ENCODE measurements at places on chromosomes 7 and 10.

DNA sequence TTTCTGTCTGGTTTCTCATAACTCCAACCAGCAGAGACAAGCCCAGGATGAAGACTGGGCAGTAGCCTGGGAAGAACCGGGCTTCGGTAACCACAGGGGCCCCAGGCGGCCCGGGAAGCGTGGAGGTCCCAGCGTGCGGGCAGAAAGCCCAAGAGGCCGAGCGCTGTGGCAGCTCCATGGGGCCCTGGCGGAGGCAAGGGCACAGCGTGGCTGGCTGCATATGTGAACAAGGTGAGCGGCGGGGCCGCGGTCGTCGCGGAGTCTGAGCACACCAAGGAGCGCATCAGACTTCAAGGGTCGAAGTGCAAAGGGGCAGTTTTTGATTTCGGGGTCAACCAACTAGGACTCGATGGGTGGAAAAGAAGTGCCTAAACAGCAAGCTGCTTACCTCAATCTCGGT lies 45.9 kb downstream of the AKR1D1 start:
- no peak for DNase-seq

DNA sequence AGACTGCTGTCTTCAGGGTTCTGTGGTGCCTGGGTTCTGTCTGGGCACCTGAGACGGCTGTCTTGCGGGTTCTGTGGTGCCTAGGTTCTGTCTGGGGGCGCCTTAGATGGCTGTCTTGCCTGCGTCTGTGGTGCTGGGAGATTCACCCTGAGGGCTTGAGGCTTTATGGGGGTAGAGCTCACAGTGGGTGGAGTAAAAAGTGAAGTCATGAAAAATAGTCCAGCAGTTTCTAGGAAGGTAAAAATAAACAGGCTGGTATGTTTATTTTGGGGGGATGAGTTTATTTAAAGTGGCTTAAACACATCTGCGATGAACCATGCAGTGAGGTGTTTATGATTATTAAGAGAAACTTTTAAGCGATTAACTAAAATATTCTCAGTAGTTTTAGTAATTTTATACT lies 64.2 kb downstream of the NKX6-2 start:
- DNase-seq = no peak

DNA sequence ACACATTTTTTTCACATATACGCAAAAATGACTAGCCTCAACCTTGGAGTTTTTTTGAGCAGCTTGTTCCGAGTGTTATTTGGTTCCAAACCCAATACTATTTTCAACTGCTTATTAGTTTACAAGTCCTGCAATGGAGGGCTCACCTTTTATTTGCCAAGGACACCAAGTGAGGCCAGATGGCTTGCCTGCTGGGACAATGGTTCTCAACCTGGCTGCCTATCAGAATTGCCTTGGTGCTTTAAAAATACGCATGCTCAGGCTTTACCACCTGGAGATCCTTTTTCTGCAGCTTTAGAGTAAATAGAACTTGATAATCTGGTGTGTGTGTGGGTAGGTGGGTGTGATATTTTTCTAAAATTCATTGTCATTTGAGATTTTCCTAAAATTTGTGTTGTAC lies 276.8 kb downstream of the MTERF1 start:
- DNase-seq = no peak

- no peak for DNase-seq
These were observed 376.0 kb downstream of the GALNT17 start for GRCh38 chr7:71507680-71508602.

- DNase-seq = no peak
These were observed 102.7 kb downstream of the PTPRN2 start for GRCh38 chr7:158484801-158485531.

DNA sequence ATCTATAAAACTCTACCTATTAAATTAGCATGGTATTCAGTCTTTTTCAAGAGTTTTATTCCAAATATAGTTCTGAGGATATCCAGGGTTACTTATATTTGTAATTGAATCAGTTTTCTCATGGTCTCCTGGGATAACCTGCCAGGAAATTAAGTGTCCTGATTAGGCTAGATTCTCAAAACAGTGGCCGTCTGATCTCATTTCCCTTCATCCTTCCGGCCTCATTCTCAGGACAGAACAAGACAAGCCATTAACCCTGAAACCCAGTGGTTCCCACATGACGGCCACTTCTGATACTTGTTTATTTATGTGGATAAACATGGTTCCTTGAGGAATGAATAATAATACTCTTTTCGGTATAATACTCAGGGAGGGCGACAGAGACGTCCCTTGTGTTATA lies 417.6 kb upstream of the POT1 start:
- DNase-seq = no peak

DNA sequence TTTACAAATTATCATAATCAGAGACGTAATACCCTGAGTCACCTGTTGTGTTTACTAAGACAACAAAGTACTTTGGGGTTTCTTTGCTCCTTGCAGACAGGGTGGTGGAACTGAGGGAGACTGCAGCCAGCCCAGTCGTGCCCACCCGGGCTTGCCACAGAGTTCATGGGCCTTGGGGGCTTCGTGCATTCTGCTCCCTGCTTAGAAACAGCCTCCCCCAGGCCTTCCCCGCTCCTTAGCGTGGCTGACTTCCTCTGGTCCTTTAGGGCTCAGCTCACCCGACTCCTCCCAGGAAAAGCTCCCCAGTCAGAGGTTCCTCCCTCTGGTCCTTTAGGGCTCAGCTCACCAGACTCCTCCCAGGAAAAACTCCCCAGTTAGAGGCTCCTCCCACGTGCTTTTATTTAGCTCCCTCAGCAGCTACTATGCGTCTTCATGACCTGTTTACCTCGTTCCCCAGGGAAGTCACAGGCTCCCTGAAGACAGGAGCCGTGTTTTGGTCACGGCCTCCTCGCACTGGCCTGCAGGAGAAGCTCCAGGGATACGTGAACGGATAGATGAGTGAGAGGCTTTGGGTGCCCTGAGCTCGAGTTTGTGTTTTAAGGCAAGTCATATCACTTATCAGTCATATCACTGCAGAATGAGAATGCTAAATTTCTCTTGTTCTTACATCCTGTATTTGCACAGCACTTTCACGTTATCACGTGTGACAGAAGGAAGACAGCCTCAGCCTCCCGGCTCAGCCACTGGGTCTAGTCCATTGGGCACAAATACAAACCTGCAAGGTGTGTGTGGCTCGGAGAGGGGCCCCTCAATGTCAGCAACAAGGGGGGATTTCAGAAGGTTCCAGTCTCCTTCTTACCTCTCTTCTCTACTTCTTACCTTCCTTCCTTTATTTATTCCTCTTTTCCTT lies 52.7 kb upstream of the VIPR2 start:
- no peak for DNase-seq

DNA sequence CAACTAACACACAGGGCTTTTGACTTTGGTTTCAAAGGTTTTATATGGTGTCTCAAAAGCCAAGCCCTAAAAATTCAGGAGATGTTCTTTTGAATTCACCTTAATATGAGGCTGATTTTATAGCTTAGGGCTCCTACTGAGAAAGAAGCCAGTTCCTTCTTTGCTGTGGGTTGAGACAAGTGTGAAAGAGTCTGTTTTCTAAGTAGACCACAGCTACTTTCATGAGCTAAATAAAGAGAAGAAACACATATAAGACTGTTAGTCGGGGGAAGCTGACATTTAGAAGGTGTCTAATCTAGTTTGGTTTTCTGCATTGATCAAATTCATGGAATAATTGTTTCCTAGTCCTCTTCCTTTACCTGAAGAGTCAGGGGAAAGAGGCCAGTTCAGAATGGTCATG lies 332.1 kb upstream of the CELF2 start:
- DNase-seq = no peak

DNA sequence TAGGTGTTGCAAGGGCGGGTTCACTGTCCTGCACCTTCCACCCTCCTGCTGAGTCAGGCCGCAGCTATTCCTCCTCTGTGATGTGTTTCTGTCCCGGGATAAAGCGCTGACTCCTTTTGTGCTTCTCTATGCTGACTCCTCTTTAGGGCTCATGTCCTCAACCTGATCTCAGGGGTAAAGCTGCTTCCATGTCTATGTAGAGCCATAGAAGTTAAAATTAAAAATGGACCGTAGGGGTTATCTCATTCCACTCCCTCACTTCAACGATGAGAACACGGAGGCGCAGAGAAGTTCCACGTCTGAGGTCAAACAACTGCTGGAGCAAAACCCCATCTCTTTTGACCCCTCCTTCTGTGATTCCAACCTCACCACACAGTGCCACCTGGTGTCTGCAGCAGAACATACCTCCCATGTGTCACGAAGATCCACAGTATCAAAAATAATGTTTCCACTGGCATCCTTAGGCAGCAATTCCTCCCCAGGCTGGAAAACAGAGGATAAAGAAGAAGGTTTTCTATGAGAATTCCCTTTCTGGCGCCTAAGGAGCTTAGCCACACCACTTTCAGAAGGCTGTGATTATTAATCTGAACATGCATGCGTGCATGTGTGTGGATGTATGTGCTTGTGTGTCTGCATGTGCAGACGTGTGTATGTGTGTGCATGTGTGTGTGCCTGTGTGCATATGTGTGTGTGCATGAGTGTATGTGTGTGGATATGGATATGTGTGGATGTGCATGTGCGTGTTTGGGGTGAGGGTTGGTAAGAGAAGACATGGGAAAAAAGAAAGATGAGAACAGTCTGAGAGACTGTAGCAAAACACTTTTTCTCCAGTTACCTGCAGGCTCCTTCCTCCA lies 81.2 kb upstream of the UCN3 start:
- DNase-seq = peak; percentile 51

DNA sequence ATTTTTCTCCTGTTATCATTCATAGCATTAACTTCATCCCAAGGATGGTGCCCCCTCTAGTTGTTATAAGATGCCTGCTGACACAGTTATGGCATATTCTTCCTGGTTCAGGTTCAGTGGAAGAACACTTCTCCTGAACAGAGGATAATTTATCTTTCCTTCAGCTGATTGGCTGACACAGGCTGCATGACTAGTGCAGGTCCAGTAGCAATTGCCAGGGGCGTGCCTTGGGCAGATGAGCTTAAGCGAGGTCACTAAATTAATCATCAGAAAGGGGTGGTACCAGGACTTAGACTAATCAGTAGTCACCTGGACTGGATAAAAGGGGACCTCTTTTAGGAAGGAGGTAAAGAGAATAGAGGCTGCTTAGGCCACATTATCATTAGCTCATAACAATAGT lies 42.3 kb downstream of the BZW2 start:
- no peak for DNase-seq

- DNase-seq = no peak
These were observed 76.7 kb downstream of the ATXN7L1 start for GRCh38 chr7:105799677-105800076.

GRCh38 chr10:102009801-102010425 lies 46.1 kb downstream of the ARMH3 start:
- peak; percentile 41 for DNase-seq

GRCh38 chr10:21764466-21765189 lies 230.6 kb downstream of the MLLT10 start:
- no peak for DNase-seq

DNA sequence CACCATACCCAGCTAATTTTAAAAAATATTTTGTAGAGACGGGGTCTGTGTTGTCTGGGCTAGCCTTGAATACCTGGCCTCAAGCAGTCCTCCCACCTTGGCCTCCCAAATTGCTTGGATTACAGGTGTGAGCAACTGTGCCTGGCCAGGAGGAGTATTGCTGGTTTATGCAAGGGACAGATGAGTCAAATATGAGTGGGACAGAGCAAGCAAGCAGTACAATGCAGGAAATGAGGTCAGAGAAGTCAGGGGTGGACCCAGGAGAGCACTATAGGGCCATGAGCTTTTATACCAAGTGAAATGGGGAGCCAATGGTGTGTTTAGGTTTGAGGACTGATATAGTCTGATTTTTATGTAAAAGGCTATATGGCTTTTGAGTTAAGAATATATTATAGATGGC lies 6.3 kb downstream of the TSPAN13 start:
- DNase-seq = no peak

DNA sequence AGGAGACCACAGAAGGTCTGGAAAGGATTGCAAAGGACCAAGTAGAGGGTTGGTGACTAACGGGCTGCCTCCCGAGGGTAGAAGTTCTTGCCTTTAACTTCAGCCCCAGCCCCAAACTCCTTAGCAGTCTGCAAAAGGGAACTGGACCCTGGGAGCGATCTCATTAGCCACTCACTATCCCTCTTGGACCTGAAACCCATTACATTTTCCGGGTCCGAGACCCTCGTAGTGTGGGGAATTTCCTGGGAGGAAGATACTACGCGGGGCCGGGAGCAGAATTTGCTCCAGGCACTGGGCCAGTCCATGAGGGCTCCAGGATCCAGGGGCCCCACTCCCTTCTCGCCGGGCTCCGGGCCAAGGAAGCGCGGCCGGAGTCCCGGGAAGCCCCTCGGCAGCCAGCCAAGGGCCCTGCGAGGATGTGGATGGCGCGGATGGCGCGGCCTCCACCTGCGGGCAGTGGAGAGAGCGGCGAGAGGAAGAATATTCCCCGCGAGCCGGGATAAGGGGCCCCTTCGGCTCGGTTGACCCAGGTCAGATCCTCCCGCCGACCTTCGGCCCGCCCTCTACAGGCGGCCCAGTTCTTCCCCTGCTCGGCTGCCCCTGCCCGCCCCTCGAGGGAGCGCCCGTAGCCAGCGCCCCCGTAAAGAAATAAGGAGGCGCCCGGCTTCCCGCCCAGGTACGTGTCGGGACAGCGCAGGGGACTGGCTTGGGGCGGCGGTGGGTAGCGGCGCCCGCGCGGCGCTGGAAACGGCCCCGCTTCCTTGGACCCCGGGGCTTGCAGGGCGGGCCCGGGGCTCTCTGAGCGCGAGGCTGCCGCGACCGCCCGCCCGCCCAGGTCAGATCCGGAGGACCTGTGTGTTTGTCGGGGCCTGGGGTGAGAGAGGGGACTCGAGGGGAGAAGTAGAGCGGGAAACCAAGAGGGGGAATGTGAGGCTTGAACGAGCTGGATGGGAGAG lies at the start of gene MYO3A:
Gene MYO3A, plus strand, starts transcription at position 577 of the 956 bp plus-strand sequence. CDS start 17,882 bp downstream, outside the sequence.
- DNase-seq = peak; percentile 60

- DNase-seq = no peak
These were observed 13.7 kb downstream of the CPED1 start for GRCh38 chr7:121002048-121002756.

- no peak for DNase-seq
These were observed 61.5 kb downstream of the RAMP3 start for GRCh38 chr7:45219130-45219529.

DNA sequence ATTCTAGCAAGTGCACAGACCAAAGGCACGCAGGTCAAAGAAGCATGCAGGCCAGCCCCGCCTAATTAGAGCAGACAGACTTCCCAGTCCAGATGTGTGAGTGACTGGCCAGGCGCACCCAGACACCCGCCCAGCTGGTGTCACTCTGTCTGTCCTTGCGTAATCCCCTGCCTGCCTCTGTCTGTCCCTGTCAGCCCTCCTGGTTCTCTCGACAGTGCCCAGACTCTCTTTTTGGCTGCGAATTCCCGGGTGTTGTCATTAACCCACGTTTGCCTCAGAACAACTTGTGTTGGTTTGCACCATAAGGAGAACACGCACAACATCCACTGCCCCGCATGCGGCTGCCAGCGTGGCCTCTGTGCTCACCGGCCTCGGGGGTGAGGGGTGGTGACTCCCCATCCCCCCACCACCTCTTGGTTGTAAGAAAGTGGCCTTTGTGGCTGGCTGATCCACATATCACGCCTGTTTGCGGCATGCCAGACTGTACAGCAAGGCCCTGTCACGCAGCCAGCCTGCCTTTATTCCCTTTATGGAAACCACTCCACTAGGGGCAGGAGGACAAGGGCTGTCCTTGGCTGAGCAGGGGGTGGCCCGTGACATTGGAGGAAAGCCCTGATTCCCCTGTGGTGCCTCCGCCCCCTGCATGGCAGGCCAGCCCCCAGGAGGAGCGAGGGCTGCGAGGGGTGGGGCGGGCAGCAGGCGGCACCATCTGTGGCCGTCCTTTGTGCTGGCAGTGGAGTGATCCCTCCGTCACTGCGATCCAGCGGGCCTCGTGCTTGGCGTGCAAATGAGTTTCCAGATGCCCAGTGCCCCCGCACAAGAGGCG lies 72.8 kb upstream of the PPIF start:
- DNase-seq = peak; percentile 79

Data from right forelimb (tissue), 1 donor.